ENCODE measurements at places on chromosomes 2 and 18. TPM values are rescaled to one million over a fixed set of nuclear protein-coding genes. Genes with fewer than 3 reads are reported as not detected.

DNA sequence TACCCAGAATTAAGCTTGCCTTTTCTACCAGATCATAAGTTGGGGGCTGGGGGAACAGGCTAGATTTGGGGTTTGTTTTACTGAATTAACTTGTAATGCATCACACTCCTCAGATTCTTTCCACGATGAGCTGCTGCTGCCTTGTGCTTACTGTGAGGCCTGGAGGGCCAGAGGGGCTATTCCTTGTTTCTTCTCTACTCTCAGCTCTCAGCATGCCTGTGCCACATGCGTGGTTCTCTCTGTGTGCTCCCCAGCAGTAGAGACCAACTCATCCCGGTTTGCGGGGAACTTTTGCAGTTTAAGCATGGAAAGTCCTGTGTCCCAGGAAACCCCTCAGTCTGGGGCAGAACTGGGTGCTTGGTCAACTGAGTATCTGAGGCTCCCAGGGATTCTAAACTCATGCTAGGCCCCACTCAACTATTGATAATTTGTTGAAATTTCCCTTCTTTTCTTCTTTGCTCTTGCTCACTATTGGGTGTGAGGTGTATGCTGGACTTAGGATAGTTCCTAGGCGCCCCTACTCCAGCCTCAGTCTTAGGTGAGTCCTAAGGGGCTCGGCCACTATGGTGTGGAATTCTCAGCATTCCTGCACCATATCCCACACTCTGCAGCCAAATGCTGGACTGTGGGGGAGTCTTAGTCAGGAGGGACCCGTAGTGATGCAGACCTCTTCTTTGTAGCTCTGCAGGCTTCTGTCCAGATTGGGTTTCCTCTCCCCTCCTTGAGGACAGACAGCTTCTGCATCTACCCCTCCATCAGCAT is 63.1 kb downstream of the SRD5A2 start:
- H3K4me1 ChIP-seq = no peaks in the 10 kb centered on the region
- DNase-seq = peak; percentile 90
- H3K27me3 ChIP-seq = no peaks in the 10 kb centered on the region
- no peaks in the 10 kb centered on the region for H3K36me3 ChIP-seq
- H3K4me3 ChIP-seq = no peak overlapping the region
- no peak overlapping the region for H3K27ac ChIP-seq

HJURP gene
- total RNA-seq = under 0.01 TPM

DNA sequence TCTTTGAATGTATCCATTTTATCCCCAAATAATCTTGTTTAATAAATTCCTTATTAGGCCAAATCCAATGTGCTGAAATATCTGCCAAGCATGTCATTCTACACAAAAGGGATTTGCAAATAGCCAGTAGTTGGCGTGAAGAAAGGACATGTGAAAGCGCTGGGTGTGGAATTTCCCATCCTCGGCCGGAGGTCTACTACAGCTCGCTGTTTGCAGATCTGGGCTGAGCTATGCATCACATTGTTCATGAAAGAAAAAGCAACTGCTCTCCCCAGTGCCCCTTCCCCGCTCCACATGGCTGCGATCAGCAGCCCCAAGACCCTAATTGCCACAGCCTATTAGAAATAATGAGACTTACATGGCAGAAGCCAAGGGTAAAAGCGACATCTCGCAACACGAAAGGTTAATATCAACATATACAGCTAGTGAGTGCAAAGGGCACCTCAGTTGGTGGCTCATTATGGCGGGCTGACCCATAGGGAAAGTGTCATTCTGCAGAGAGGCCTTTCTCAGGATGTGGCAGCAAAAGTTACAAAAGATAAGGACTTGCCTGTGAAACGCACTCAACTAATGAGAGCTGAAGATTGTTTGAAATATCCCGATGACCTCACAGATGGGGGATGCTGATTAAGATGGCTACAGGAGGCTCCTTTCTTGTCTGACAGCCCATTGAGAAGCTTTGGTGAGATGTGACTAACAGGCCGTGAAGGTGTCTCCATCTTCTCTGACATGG is 126.9 kb upstream of the CYP1B1 start:
- H3K27me3 ChIP-seq = no peaks in the 10 kb centered on the region
- H3K4me3 ChIP-seq = no peak overlapping the region
- DNase-seq = no peak
- H3K36me3 ChIP-seq = no peaks in the 10 kb centered on the region
- H3K4me1 ChIP-seq = peaks cover 14% of the 10 kb centered on the region

GRCh38 chr2:135850892-135851668 is 14.1 kb upstream of the LCT start:
- DNase-seq = no peak
- H3K4me1 ChIP-seq = no peaks in the 10 kb centered on the region
- H3K27me3 ChIP-seq = no peaks in the 10 kb centered on the region

L3MBTL4 gene
- total RNA-seq = 2.9 TPM

DNA sequence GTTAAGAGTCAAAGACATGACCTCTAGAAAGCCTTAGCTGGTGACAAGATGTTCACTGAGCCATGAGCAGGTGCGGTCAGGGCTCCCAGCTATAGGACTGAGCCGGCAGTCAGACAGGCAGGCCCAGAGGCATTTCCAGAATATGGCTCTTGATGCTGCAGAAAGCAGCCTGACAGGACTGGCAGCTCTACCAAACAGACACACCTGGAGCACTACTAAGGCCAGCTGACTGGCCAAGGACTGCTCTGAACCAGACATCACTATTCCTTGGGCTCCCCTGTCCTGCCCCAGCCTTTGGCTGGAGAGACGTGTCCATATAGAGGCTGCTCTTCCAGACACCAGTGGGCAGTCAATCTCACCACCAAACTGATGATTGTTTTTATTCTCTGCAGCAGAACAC is 98.8 kb downstream of the RIF1 start:
- no peak for DNase-seq
- no peak overlapping the region for H3K27ac ChIP-seq
- no peaks in the 10 kb centered on the region for H3K4me1 ChIP-seq
- H3K36me3 ChIP-seq = no peaks in the 10 kb centered on the region
- no peaks in the 10 kb centered on the region for H3K27me3 ChIP-seq
- H3K4me3 ChIP-seq = no peak overlapping the region

DNA sequence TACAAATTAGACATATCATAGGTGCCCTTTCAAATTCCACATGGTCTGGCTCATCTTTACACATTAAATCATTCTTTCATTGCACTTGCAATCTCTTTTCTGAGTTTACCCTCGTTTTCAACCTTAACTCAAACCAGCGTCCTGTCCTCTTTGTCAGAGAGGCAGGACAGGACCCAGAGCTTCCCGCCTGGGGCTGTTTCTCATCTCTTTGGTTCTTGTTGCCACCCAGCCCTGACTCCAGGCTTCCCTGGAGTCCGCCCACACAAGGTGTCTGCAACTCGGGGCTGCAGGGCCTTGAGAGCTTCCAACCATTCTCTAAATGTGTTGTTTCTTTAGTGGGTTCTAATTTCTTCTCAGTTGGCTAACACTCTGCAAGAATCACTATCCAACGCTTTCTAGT is 24.4 kb downstream of the RBMS1 start:
- DNase-seq = no peak
- H3K27me3 ChIP-seq = no peaks in the 10 kb centered on the region
- no peaks in the 10 kb centered on the region for H3K36me3 ChIP-seq
- peak overlapping the region; percentile 55 for H3K27ac ChIP-seq
- H3K4me1 ChIP-seq = peaks cover 54% of the 10 kb centered on the region

DNA sequence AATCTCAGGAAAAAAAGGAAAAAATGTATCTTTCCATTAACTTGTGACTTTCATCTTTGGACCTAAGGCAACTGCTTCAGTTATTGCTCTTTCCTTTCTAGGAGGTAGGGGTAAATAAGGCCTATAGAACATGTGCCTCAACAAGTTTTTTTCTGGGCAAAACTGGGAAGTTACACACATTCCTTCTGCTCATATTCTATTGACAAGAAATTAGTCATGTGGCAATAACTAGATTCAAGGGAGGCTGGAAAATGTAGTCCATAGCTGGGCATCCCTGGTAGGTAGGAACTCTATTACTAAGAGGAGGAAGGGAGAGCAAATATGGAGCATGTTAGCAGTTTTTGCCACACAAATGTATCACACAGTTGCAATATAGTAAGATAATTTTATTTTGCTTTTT is 37.7 kb upstream of the NEMP2 start:
- H3K27me3 ChIP-seq = no peaks in the 10 kb centered on the region
- no peaks in the 10 kb centered on the region for H3K36me3 ChIP-seq
- peaks cover 21% of the 10 kb centered on the region for H3K4me1 ChIP-seq
- no peak for DNase-seq
- no peak overlapping the region for H3K4me3 ChIP-seq

COL4A4 gene
- total RNA-seq = 9.6 TPM

- H3K4me3 ChIP-seq = no peak overlapping the region
- no peak for DNase-seq
- H3K36me3 ChIP-seq = no peaks in the 10 kb centered on the region
- peaks cover 16% of the 10 kb centered on the region for H3K4me1 ChIP-seq
- H3K27me3 ChIP-seq = no peaks in the 10 kb centered on the region
These were observed 77.5 kb downstream of the CIB4 start for GRCh38 chr2:26563686-26564085.

DNA sequence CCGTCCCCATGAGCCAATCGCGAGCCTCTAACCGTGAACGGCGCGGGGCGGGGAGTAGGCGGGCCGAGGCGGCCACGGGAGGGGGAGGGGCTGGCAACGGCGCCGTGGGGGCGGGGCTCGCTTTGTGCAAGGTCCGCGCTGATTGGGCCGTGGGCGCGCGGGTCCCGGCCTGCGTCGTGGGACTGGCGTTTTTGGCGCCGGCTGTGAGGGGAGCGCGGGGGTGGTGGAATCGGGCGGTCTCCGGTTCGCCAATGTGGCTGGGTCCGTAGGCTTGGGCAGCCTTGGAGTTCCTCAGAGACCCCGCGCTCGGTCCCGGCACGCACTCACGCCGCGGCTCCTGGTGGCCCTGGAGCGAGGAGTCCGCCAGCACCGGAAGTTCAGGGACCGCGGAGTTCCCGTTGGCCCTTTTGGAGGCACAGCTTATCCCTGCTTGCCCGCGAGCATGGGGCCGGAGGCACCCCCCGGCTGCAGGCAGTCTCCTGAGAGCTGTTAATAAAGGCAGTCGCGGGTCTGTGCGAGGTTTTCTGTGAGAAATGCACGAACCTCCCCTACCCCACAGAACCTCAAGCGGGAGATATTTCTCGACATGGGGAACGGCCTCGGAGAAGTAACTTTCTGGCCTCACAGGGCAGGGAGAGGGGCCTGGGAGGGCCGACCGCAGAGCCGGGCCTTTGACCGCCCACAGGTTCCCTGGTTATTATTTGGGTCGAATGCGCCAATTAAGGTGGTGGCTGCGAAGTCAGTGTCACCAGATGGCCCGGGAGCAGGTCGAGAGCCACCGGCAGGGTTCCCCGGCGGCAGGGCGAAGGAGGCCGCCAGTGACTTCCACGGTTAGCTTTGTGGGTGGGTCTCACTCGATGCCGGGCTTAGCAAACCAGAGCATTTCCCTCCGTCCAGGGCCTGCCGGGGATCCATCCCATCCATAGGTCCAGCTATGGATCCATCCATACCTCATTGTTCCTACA is 574 bp upstream of the NCL start:
- H3K27me3 ChIP-seq = no peaks in the 10 kb centered on the region
- H3K4me1 ChIP-seq = peaks cover 43% of the 10 kb centered on the region
- peak overlapping the region; percentile 97 for H3K27ac ChIP-seq
- peaks cover 30% of the 10 kb centered on the region for H3K36me3 ChIP-seq

FAP gene
- total RNA-seq = 10.8 TPM

GRCh38 chr2:164061129-164061746 is 325.4 kb upstream of the FIGN start:
- no peak for DNase-seq
- no peak overlapping the region for H3K4me3 ChIP-seq
- no peak overlapping the region for H3K27ac ChIP-seq
- no peaks in the 10 kb centered on the region for H3K27me3 ChIP-seq

GRCh38 chr2:26025509-26025908 is 8.4 kb upstream of the RAB10 start:
- H3K27me3 ChIP-seq = no peaks in the 10 kb centered on the region
- H3K4me1 ChIP-seq = no peaks in the 10 kb centered on the region
- no peak for DNase-seq
- no peak overlapping the region for H3K27ac ChIP-seq
- H3K4me3 ChIP-seq = no peak overlapping the region
- no peaks in the 10 kb centered on the region for H3K36me3 ChIP-seq

- DNase-seq = no peak
- no peaks in the 10 kb centered on the region for H3K27me3 ChIP-seq
- peaks cover 3% of the 10 kb centered on the region for H3K36me3 ChIP-seq
- H3K4me1 ChIP-seq = peaks cover 21% of the 10 kb centered on the region
- no peak overlapping the region for H3K27ac ChIP-seq
- H3K4me3 ChIP-seq = no peak overlapping the region
These were observed 26.8 kb downstream of the DGKD start for GRCh38 chr2:233380995-233381637.

MARCHF4 gene
- not detected for total RNA-seq

DNA sequence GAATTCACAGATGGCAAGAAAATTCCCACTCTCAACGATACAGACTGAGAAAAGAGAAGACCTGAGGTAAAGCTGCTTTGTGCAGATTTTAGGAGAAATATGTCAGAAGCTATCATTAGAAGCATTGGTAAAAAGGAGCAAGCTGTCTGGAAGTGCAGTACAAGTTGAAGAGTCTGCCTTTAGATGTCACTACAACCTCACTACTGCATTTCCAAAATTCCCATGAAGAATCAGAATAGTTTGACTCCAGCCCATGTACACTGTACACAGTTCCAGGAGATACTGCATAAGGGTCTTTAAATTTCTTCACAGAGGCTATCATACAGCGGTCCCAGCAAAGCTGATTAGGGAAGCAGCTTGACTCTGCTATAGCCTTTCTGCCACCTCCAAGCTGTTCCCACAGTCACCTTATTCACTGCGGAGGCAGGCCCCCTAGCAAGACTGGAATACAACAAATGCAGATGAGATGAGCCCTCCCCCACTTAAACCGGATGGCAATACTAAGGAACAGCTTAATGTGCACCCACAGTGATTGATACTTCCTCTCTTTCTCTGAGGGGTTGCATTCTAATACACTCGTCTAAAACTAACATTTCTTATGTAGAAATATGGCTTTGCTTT is 527.4 kb downstream of the TMEM182 start:
- H3K4me3 ChIP-seq = no peak overlapping the region
- no peaks in the 10 kb centered on the region for H3K36me3 ChIP-seq
- no peak overlapping the region for H3K27ac ChIP-seq

GKN2 gene
- total RNA-seq = not detected

- H3K27me3 ChIP-seq = no peaks in the 10 kb centered on the region
- peaks cover 64% of the 10 kb centered on the region for H3K4me1 ChIP-seq
- H3K27ac ChIP-seq = no peak overlapping the region
- no peak overlapping the region for H3K4me3 ChIP-seq
- H3K36me3 ChIP-seq = no peaks in the 10 kb centered on the region
- DNase-seq = no peak
These were observed 4.3 kb downstream of the MGAT5 start for GRCh38 chr2:134257965-134258683.

GRCh38 chr2:134158295-134158694 is 95.6 kb upstream of the MGAT5 start:
- H3K27ac ChIP-seq = no peak overlapping the region
- no peaks in the 10 kb centered on the region for H3K27me3 ChIP-seq
- H3K36me3 ChIP-seq = no peaks in the 10 kb centered on the region
- H3K4me1 ChIP-seq = peaks cover 36% of the 10 kb centered on the region
- no peak overlapping the region for H3K4me3 ChIP-seq
- DNase-seq = no peak

- H3K27ac ChIP-seq = peak overlapping the region; percentile 54
- DNase-seq = no peak
- H3K36me3 ChIP-seq = no peaks in the 10 kb centered on the region
- H3K27me3 ChIP-seq = no peaks in the 10 kb centered on the region
These were observed 155.9 kb downstream of the FMNL2 start for GRCh38 chr2:152490686-152491455.

NTSR2 gene
- not detected for total RNA-seq

GRCh38 chr2:89780318-89780717 is 1088.8 kb downstream of the RPIA start:
- H3K27me3 ChIP-seq = no peaks in the 10 kb centered on the region
- DNase-seq = no peak
- H3K4me3 ChIP-seq = no peak overlapping the region
- H3K27ac ChIP-seq = no peak overlapping the region
- H3K4me1 ChIP-seq = no peaks in the 10 kb centered on the region
- H3K36me3 ChIP-seq = no peaks in the 10 kb centered on the region
